ENCODE measurements at places on chromosomes 16 and 17.

DNA sequence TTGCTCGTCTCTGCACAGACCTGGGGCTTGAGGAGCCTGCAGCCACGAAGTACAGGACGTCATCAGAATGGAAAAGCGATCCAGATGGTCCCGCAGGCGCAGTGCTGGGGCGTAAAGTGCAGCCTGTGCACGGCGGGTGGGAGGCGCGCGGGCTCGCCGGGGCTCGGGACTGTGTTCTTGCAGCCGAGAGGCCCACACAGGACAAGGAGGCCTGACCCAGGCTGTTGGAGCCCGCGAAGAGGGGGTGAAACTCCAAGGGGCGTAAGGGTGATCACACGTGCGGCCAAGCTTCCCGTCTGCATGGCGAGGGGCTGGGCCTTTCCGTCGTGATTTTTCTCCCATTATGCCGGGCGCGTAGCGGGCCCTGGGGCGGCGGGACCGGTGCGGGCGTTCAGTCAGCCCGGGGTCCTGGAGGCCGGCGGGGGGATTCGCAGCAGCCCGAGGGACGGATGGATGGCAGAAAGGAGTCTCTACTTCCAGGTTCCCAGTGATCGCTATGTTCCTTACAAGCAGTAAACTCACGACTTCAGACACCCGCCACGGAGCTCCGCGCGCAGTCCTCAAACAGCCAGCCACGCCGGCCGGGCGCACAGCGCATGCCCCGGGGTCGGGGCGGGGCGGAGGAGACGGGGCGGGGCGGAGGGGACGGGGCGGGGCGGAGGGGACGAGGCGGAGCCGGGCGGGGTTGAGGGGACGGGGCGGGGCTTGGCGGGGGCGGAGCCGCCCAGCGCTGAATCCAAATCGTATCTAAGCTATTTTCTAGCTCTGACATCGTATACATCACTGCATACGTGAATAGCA lies 141.0 kb upstream of the KCNJ18 start:
- peak; percentile 79 for DNase-seq

- peak; percentile 49 for DNase-seq
Measured at GRCh38 chr17:76381633-76382350, 2.6 kb upstream of the SPHK1 start.

DNA sequence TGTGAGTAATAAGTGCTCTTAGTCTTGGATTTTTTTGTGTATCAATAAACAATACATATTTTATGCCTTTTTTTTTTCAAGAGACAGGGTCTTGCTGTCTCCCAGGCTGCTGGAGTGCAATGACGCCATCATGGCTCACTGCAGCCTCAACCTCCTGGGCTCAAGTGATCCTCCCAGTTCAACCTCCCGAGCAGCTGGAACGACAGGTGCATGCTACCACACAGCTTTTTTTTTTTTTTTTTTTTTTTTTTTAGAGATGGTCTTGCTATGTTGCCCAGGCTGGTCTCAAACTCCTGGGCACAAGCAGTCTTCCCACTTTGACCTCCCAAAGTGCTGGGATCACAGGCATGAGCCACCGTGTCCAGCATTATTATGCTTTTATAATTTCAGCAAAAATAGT lies 13.0 kb downstream of the ACSF2 start:
- DNase-seq: no peak

DNA sequence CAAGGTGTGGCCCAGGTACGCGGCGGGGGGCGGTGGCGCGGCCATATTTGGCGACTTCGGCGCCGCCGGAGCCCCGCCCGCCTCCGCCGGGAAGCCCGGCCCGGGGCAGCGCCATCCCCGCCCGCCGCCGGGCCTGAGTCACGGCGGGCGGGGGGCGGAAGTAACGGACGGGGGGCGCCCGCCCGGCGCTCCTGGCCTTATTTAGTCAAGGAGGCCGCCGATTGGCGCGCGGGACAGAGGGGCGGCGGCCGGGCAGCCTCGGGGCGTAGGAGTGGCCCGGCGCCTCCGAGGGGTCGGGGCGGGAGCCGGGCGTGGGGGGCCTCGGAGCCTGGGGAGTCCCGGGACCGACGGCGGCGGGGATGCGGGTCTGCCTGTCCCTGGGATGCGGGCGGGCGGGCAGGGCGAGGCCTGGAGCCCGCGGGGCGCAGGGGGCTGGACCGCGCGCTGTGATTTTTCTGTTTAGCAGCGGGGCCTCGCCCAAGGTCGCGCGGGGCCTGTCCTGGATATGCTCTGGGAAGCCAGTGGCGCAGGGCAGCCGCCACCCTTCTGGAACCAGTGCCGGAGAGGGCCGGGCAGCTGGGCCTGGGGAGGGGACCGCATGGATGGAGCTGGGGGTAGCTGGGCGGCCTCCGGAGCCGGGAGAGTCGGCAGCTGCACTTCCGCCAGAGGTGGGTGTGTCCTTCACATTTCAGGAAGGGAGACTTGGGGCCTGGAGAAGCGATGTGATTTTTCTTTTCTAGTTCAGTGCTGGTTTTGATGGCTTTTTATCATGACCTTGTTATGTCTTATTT lies 2.3 kb upstream of the ACTG1 start:
- no peak for DNase-seq

DNA sequence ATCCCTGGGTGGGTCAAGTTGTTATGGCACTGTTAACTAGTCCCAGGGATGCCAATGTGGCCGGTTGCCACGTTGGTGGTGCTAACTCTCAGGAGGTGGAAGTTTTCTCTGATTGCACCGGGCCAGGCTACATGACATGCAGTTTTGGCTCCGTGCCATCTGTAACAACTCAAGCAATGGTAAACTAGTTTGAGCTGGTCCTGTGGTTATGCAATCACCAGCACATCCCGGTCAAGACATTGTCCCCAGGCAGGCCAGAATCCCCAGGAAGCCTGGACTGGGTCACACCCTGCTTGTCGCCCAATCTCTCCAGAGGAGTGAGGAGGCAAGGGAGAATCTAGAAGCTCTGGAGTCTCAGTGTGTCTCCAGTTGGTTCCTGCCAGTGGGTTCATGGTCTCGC lies 10.1 kb upstream of the CCL17 start:
- DNase-seq: peak; percentile 21

DNA sequence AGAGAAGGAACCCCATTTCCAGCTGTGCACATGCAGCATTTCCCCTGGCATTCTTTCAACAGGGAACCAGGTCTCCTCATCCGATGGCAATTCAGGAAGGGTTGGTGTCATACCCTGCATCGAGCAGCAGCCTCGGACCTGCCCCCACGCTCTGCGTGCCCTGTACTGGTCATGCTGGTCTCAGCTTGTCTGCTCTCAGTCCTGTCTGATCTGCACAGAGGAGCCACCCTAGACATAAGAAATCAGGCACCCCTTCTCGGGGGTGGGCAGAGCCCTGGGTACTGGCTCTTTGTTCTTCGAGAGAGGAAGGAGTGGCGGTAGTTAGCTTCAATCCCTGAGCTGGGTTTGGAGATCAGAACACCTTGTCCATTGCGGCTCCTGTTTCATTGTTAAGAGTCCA lies 162.0 kb upstream of the RPH3AL start:
- DNase-seq: no peak

- DNase-seq: no peak
Measured at GRCh38 chr16:6209355-6209930, 1111.8 kb upstream of the EEF2KMT start.

- DNase-seq: no peak
Measured at GRCh38 chr17:45318561-45319230, 1.9 kb upstream of the MAP3K14 start.
